Activated T-cell treated with anti-CD3 and anti-CD28 coated beads for 4 hours (primary cell): ENCODE measurements at places on chromosomes 16 and 17.

DNA sequence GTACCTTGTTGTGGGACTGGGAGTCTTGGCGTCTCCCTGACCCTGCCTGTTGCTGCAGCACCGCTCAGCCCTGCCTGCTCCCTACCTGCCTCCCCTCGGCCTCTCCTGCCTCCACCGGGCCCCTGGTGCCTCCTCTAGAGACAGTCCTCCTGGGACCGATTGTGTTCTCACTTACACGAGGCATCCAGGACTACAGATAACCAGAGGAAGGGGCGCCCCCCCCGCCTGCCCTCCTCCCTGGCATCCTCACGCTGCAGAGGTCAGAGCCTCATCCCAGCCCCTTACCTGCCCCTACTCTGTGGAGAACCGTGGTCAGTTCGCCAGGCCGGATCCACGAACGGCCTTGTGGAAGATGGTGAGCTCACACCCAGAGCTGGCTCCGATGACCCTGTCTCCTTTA lies 24.8 kb downstream of the MAPT start:
- no peak for DNase-seq

DNA sequence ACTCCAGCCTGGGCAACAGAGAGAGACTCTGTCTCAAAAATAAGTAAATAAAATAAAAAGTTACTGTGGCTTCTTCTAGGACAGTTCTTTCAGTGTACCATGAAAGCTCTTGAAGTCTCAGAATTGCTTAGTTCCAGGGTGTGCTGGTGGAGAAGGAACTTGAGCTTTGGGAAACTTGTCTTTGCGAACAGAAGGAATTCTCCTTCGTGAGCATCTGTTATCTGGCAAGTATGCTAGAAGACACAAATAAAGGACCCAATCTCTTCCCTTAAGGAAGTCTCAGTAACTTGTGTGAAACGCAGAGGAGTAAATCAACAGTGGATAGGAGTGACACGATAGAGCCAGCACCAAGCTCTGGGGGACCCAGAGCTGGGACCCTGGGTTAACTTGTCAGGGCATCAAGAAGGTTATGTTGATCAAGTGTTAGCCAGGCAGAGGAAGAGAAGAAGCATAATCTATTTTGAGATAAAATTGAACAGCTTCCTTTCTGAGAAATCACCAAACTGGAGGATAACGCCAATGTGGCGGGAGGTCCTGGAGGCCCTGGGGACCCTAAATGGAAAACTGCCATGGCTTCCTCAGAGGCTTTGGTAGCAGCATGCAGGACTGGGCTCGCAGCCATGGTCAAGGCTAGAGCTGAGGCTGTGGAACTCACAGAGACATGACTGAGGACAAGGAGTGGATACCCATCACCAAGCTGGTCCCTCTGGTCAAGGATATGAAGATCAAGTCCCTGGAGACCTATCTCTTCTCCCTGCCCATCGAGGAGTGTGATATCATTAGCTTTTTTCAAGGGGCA lies 72.1 kb upstream of the HAS3 start:
- no peak for DNase-seq

DNA sequence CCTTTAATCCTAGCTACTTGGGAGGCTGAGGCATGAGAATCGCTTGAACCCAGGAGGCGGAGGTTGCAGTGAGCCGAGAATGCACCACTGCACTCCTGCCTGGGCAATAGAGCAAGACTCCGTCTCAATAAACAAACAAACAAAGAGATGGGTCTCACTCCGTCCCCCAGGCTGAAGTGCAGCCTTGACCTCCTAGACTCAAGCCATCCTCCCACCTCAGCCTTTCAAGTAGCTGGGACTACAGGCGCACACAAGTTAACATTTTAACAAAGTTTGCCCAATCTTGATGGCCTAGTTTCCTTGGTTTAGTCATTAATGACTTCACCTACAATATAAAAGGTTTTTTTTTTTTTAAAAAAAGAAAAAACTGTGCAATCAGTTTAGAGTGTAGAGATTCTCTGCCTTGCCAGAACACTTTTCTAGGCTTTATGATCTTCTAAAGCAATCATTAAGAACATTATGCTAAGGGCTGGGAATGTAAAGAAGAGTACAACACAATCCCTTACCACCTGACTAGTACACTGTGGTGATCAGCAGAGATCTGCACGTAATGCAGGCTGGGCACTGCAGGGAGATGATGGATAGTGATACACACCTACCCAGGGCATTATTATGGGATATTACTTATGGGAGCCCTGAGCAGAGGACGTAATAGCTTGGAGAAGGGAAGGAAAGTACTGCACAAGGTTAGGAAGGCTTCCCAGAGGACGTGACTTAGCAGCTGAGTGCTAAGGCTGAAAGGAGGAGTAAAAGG lies 6.9 kb downstream of the GOT2 start:
- no peak for DNase-seq

DNA sequence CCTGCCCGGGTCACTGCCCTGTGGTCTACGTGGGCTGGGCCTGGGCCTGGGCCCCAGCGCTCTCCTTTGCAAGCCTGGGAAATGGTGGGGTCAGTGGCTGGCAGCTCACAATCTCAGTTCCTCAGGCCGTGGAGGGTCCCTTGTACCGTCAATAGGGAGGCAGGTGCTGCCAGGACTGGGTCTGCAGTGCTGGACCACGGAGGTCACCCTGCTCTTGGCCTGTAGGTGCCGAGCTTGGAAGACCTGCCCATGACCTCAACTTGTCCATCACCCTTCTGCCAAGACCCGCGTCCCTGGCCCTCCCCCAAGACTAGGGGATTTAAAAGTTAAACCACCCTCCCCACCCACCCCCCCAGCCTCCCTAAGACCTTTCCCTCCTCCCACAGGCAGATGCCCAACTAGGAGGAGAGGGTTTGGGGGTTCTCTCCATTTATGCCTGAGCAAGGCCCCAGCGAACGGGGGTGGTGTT lies 2.5 kb downstream of the TBX2 start:
- no peak for DNase-seq

DNA sequence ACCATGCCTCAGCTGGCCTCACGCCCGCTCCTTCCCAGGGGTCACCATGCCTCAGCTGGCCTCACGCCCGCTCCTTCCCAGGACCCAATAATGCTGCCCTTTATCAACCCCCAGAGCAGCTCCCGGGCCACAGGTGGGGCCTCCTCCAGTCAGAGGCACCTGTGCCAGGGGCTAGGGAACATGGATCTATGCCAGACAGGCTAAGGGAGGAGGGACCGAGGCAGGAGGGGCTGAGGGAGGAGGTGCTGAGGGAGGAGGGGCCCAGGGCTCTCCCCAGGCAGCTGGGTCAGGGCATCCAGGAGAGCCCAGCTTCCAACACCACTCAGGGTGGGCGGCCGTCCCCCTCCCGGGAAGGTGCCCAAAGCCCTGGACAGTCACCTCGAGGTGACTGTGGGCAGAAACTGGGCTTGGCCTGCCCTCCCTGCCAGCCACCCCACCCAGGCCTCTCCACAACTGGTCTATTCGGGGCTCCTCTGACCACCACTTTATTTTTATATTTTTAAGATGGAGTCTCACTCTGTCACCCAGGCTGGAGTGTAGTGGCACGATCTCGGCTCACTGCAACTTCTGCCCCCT lies 19.4 kb downstream of the UTS2R start:
- DNase-seq: no peak

DNA sequence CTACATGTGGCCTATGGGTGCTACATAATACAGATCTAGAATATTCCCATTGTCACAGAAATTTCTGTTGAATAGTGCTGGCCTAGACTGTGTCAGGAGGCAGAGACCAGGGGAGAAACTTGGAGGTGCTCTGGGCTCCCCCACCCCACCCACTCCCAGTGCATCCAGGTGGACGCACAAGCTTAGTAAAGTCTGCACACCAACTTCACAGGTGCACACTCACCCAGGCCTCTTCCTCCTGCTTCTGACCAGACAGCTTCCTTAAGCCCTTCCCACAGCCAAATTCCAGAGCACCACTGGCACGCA lies 7.6 kb upstream of the CNP start:
- no peak for DNase-seq

- DNase-seq: no peak
Measured at GRCh38 chr16:81810361-81810760, 31.3 kb downstream of the PLCG2 start.

DNA sequence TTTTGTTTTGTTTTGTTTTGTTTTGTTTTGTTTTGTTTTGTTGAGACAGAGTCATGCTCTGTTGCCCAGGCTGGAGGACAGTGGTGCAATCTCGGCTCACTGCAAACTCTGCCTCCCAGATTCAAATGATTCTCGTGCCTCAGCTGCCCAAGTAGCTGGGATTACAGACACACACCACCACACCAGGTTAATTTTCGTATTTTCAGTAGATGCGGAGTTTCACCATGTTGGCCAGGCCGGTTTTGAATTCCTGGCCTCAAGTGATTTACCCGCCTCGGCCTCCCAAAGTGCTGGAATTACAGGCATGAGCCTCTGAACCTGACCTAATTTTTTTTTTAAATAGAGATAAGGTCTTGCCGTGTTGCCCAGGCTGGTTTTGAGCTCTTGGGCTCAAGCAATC lies 46.5 kb downstream of the CACNG3 start:
- no peak for DNase-seq

- DNase-seq: no peak
Measured at GRCh38 chr16:73033271-73033998, 14.5 kb downstream of the ZFHX3 start.

GRCh38 chr17:9810100-9810949 lies 11.6 kb downstream of the GSG1L2 start:
- no peak for DNase-seq

- no peak for DNase-seq
Measured at GRCh38 chr16:12590963-12591362, 212.7 kb downstream of the CPPED1 start.

DNA sequence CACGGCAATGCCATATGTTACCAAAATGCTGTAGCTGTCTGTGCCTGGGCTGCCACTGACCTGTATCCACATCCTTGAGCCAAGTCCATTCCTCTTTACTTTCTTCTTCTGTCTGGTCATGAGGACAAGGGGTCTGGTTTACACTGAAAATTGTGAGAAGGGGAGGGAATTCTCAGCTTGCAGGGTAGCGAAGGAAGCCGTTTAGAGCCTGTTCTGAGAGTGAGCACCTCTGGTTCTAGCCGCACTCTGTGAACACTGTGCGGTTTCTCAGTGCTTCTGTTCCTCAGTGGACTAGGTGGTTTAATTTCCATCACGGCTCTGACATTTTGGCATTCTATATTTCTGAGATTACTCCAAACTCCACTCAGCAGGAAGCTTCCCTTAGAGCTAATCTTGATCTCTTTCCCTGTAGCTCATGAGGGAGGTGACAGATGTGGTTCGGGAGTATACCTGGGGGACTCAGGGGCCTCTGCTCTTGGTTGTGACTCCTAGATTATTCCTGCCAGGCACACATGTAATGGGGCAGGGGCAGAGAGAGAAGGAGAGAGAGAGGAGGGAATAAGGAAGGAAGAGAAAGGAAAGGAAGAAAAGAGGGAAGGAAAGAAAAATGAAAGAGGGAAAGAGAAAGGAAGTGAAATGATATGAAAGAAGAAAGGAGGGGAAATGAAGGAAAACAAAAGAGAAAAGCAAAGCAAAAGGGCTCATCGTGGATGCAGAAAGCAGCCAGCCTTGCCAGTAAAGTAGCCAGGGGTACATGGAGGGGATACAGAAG lies 14.2 kb upstream of the TBX21 start:
- DNase-seq: no peak

DNA sequence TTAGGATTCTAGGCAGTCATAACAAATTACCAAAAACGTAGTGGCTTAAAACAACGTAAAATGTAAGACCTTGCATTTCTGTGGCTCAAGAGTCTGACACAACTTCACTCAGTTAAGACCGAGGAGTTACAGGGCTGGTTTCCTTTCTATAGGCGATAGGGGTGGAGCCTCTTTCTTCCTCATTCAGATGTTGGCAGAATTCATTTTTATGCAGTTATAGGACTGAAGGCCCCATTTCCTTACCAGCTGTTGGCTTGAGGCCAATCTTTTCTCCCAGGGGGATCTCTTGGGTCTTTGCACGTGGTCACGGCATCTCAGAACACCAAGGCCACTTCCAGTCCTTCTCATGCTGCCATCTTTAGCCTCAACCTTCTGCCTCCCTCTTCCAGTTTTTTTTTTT lies 145.2 kb downstream of the KCNJ2 start:
- DNase-seq: no peak
